ENCODE measurements at places on chromosomes 1 and 21.

GRCh38 chr1:60615666-60616065 lies 466.7 kb upstream of the NFIA start:
- DNase-seq = no peak

DNA sequence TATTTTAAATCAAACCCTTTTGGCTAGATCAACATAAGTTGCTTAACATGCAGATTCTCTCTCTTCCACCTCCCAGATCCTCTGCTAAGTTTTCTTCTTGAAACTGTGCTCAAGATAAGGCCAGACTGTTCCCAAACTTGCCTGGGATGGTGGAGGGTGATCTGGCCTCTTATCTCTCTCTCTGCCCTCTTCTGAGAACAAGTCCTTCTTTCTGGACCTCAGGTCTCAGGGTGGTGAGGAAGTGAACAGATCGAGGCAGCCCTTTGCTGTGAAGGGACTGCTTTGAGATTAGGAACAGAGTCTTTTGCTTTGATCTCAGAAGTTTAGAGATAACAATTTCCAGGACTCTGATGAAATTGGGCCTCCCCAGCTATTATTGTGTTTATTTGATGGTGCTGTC lies 70.7 kb downstream of the HUNK start:
- no peak for DNase-seq

- no peak for DNase-seq
Measured at GRCh38 chr1:220462752-220463151, 65.2 kb upstream of the MARK1 start.

DNA sequence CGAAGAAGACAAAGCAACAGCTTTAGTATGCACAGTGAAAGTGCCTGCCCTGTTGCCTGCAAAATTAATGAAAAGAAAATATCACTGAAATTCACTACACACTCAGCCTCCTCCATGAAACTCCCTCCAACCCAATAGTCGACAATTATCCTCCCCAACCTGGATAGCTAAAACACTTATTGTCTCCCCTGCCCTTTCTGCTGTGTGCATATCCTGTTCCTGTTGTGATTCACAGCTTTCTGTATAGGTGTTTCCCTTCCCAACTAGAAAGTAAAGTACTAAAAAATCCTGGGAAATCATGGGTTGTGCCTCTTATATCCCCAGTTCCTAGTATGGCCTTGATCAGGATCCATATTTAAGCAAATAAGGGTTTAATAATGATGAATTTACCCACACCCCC lies 412.1 kb downstream of the LTN1 start:
- DNase-seq = no peak

GRCh38 chr1:91559838-91560565 lies 59.4 kb downstream of the CDC7 start:
- no peak for DNase-seq
